Osteocyte (in vitro differentiated cells): ENCODE measurements at places on chromosomes 12 and 14. TPM values are rescaled to one million over a fixed set of nuclear protein-coding genes. Genes with fewer than 3 reads are reported as not detected.

DNA sequence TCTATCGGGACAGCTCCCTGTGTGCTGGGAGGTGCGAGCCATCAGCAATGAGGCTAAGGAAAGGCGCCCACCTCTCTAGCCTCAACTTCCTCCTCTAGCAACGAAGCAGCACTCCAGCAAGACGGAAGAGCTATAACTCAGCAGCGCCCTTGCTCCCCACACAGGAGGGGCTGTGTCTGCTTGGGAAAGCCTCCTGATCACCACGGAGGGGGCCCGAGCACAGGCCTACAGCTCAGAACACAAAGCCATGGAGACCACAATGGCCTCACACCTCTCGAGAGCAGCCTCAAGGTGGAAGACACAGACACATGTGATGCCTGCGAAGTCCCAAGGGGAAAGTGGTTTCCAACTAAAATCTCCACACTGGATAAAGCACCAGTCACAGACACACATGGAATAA is 60.4 kb downstream of the CDC42BPB start:
- no peak for DNase-seq
- H3K36me3 ChIP-seq, result peaks cover 37% of the 10 kb centered on the region
- H3K4me3 ChIP-seq, result no peak overlapping the region
- no peak overlapping the region for H3K27ac ChIP-seq

DNA sequence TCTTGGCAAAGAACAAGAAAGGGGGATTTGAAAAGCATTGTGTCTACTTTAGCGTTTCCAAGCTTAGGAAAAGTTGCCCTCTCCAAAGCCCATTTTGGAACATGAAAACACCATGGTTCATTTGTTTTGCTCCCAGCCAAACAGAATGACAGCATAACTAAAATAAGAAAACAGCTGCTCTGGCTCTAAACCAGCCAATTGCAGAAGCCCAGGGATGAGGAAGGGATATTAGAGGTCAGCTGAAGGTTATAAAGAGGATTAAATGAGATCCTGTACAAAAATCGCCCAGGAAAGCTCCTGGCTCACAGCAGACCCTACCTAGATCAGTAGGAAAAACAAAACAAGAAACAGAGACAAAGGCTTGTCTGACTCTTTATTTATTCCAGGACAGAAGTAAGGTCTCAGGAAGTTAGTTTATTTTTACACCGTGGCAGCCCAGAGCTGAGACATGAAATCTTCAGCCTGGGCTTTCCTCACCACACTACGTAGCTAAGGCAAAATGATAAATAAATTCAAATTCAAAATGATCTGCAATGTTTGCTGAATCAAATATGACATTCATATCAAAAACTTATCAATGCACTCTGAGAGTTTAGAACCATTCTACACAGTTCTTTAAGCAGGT is 25.9 kb downstream of the SPX start:
- no peaks in the 10 kb centered on the region for H3K27me3 ChIP-seq
- H3K36me3 ChIP-seq, result no peaks in the 10 kb centered on the region
- no peak for DNase-seq
- H3K4me1 ChIP-seq, result no peaks in the 10 kb centered on the region
- H3K4me3 ChIP-seq, result no peak overlapping the region
- H3K27ac ChIP-seq, result no peak overlapping the region

- DNase-seq, result no peak
- H3K27me3 ChIP-seq, result peaks cover 14% of the 10 kb centered on the region
- H3K27ac ChIP-seq, result no peak overlapping the region
- H3K4me1 ChIP-seq, result no peaks in the 10 kb centered on the region
- no peak overlapping the region for H3K4me3 ChIP-seq
- no peaks in the 10 kb centered on the region for H3K36me3 ChIP-seq
Measured at GRCh38 chr14:101584055-101584859, 23.0 kb downstream of the DIO3 start.

The UBE2N gene
- 68.3 and 70.6 TPM in 2 replicates for total RNA-seq

The EML1 gene
- 34.8 and 38.1 TPM in 2 replicates for total RNA-seq
